ENCODE measurements at places on chromosomes 5 and 9.

- no peak for DNase-seq
Measured at GRCh38 chr9:126330536-126330935, 3.9 kb downstream of the MVB12B start.

GRCh38 chr9:14797435-14797834 lies 74.9 kb upstream of the CER1 start:
- DNase-seq, result no peak

GRCh38 chr9:116479056-116479544 lies 208.0 kb upstream of the TRIM32 start:
- no peak for DNase-seq

GRCh38 chr5:127024821-127025220 lies 5.5 kb downstream of the MARCHF3 start:
- DNase-seq, result no peak

- no peak for DNase-seq
Measured at GRCh38 chr9:82488313-82489200, 500.0 kb downstream of the SPATA31D1 start.
